ENCODE measurements at places on chromosomes 16 and 17.
A peak's percentile ranks its signal among the peaks of the same experiment; 100 is the strongest.

- no peak for DNase-seq
These were observed 31.1 kb upstream of the CPNE2 start for GRCh38 chr16:57061084-57061905.

DNA sequence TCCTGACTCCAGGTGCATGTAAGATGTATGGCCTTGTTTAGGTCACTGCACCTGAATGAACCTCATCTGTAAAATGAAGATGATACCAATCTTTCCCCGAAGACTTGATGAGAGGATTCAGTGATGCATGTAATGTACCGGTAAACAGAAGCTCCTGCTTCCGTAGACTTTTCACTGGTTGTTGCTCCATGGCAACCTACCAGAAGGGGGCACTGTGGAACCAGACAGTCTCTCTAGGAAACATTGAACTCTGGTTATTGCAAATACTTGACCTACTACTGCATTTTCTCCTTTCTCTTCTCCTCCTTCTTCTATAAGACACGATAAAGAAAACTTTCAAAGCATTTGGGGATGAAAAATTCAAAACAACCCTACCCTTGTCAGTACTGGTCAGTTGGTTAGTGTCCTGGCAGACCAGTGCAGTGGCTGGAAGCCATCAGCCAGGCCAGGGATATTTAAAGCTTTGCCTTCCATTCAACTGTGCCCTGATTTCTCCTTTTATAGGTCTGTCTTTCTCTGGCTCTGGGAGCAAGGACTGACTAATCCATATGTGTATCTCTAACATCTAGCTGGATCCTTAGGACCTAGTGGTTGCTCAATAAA is 667.4 kb upstream of the SALL1 start:
- no peak for DNase-seq

GRCh38 chr17:30132615-30133014 is 16.0 kb downstream of the NSRP1 start:
- no peak for DNase-seq

DNA sequence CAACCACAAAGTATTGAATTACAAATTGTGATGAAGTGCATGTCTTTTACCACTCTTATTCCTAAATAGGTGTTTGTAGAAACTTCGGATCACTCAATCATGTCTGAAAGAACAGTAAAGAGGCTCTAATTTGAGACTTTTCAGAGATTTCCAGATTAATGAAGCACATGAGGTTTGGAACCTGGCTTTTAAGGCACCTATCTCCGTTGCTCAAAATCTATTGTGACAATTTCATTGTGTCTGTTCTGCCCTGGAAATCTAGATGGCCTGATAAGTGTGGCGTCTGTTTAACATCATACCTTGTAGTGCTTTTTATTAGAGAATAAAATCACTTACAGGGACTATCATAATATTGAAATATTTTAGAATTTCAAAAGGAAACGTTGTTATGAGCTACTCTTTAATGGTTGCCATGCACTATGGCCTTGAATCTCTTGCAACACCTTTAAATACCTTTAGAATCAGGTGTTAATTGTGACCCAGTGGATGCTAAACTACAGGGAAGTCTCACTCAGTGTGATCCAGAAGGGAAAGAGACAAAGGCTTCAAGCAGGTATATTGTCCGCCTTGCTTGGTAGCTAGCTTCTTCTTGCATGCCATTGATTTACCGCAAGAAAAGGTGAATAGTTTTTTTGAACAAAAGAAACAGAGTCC is 210.3 kb downstream of the CNTNAP4 start:
- no peak for DNase-seq

- DNase-seq, result no peak
These were observed 6.6 kb downstream of the TSR3 start for GRCh38 chr16:1345087-1345486.

- no peak for DNase-seq
These were observed 7.6 kb downstream of the RNF166 start for GRCh38 chr16:88698646-88699045.

GRCh38 chr17:59337741-59338299 is 6.4 kb downstream of the YPEL2 start:
- DNase-seq, result no peak

GRCh38 chr17:36977568-36977967 is 28.8 kb downstream of the AATF start:
- no peak for DNase-seq

- DNase-seq, result peak; percentile 52
These were observed 2.8 kb downstream of the MYCBPAP start for GRCh38 chr17:50511058-50511457.

GRCh38 chr17:45852535-45853297 is 8.0 kb downstream of the SPPL2C start:
- DNase-seq, result peak; percentile 63

DNA sequence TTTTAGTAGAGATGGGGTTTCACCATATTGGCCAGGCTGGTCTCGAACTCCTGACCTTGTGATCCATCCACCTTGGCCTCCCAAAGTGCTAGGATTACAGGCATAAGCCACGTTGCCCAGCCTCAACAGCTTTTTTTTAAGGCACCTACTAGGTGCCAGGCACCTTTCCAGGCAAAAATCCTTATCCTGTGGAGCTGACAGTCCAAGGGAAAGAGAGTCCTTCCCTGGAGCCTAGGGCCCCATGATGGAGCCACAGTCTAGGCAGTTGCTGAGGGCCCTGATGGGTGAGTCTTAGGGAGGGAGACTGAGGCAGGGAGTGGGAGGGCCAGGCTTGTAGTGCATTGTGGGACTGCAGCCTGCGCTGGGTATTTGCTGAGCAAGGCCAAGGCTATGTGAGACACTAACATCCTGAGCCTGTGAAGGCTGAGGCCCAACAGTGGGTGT is 79.6 kb upstream of the TOB1 start:
- no peak for DNase-seq

DNA sequence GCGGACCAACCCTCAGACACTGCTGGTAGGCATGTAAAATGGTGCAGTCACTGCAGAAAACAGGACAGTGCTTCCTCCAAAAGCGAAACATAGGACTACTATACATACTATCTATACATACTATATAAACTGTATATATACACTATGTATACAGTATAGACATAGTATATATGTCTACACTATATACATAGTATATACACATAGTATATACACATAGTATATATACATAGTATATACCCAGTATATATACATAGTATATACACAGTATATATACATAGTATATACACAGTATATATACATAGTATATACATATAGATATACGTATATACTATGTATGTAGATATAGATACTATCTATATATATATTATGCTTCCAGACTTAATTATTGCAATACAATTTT is 6.4 kb upstream of the USP36 start:
- no peak for DNase-seq

DNA sequence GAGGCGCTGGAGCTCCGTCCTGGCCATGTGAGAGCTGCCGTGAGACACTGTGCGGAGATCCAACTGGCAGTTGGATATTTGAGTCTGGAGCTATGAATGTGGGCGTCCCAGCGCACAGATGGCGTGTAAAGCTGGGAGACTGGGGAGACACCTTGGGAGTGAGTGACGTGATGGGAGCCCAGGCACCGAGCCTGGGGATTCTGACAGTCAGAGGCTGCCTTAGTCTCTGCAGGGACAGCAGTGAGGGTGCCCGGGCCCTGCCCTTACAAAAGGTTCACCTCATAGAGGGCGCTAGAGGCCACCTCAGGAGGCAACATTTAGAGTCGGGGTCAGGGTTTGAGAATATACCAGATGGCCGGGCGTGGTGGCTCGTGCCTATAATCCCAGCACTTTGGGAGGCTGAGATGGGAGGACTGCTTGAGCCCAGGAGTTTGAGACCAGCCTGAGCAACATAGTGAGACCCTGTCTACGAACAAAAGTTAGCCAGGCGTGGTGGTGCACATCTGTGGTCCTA is 194.1 kb upstream of the GSE1 start:
- no peak for DNase-seq

DNA sequence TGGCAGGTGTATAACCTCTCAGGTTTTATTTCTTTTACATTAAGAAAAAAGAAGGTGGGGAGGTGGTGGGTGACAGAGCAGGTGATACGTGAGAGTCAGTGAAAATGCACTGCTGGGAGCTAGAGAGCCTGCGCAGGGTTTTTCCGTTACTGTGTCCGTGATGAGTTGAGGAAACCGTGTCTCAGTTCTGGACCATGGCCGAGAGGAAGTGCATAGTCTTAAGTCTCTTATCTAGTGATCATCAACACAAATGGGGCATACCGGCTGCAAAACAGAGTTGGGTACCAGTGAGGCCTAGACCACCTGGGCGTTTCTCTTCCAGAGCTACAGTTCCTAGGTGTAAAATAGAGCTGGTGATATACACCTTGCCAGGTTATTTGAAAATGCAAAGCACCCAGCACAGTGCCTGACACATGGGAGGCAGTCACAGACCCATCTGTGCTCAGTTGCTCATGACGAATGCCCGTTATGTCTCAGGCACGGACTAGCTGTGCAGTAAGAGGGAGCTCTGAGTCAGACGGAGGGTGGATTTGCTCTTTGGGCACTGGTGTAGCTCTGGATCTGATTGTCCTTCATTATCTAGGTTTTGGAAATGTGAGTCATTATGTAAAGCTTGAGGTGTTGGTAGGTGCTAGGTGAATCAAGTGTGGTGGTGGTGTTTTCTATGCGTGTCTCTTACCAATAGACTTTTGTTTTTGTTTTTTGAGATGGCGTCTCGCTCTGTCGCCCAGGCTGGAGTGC is 60.9 kb downstream of the RPTOR start:
- DNase-seq, result peak; percentile 55

GRCh38 chr16:2085669-2086068 is 37.9 kb downstream of the TSC2 start:
- DNase-seq, result no peak

GRCh38 chr17:29954405-29954804 is 13.0 kb downstream of the EFCAB5 start:
- DNase-seq, result no peak

- DNase-seq, result no peak
These were observed 18.4 kb downstream of the SYT17 start for GRCh38 chr16:19186408-19186807.

- DNase-seq, result no peak
These were observed 24.9 kb downstream of the DBNDD1 start for GRCh38 chr16:89994389-89994720.

DNA sequence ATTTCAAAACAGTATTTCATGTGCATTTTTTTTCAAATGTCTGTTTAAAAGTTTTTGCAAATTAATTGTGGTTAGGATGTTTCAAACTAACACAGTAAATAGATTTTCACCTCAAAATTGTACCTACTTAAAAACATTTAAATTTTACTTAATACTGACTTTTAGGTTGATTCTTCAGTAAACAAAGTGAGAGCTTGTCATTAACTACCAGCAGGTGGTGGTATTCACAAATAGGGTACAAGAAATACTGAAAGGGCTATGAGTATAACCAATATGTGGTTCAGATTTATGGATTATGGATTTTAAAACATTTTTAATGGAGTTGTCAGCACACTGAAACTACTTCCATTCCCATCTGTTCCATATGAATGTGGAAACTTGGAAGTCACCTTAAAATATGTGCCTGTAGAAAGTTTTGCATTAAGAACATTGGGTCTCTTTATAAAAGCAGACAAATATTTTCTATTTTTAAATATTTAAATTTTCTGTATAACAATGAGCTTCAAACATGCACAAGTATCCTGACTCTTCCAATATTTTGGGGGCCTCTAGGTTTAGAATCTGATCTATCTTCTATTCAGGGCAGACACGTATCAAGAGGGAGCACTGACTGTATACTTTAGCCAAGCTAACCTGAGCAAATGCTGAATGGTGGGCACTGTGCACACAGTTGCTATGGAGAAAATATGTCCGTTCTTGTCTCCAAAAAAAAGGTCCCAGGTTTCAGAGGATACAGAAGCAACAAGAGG is 155.6 kb downstream of the SNX11 start:
- DNase-seq, result no peak

GRCh38 chr16:63703612-63704011 is 1418.3 kb downstream of the CDH11 start:
- DNase-seq, result no peak

DNA sequence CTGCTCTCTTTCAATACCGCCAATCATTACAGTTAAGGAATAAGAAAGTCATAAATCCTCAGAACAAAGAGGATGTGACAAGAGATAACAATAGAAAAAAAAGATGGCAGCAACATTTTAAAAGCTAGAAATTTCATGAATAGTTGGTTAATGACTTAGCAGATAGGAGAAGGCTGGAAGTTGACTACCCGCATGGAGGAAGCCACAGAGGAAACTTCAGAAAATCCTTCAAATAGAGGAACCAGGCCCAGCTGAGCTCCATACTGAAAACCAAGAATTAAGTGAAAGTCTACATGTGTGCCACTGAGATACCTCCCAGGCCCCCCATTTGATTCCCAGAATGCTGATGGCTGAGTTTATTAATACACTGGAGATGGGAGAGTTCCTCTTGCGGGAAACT is 109.3 kb downstream of the GSG1L start:
- no peak for DNase-seq

Data from stimulated activated CD4-positive, alpha-beta T cell treated with anti-CD3 and anti-CD28 coated beads, Interleukin-4, amount 100 ng/mL, for 1 hour (primary cell).